Stimulated activated CD8-positive, alpha-beta memory T cell treated with anti-CD3 and anti-CD28 coated beads, Interleukin-4, amount 100 ng/mL, for 1 hour (primary cell): ENCODE measurements at places on chromosomes 7 and 10.

- DNase-seq = no peak
These were observed 73.4 kb downstream of the SORCS1 start for GRCh38 chr10:107091126-107091525.

GRCh38 chr10:133526957-133527588 is at the start of gene CYP2E1:
TSS of gene CYP2E1 (plus strand) at chr10:133527363. CDS start at chr10:133527396, 33 bp downstream.
- DNase-seq = no peak

DNA sequence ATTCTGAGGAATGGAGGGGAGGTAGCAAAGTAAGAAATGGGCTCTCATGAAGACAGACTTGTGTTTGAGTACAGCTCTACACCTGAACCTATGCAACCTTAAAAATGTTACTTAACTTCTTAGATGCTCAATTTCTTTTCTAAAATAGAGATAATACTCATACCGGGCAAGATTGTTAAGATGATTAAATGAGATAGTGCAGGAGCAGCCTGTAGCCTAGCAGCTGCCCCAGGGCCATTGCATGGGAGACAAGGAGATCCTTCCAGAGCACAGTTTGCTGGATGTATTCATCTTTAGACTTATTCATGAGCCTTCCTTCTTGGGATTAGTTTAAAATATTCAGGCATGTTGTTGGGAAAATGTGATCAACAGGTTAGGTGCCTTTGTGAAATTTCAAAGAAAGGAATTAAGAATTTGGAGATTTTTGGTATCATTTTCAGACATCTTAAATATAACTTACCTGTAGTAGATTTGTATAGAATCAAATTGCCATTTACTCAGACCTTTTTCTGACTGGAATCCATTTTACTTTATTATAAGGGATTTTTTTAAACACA is 130.2 kb downstream of the KAT6B start:
- DNase-seq = no peak

DNA sequence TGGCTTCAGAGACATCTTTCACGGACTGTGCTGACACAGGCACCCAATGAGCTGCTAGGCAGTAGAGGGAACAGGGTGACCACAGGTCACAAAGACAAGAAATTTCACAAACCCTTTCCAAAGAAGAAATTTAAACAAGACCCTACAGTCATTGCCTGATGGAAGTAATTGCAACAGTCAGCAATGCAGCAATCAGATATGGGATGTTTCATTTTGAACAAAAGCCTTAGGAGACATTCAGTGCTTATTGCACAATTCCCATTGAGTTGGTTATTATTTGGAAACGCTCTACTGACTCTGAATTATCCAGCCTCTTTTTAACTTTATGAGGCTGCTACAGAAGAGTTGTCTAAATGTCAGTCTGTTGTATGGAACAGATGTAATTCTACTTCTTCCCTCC is 85.5 kb downstream of the ETV1 start:
- DNase-seq = no peak

DNA sequence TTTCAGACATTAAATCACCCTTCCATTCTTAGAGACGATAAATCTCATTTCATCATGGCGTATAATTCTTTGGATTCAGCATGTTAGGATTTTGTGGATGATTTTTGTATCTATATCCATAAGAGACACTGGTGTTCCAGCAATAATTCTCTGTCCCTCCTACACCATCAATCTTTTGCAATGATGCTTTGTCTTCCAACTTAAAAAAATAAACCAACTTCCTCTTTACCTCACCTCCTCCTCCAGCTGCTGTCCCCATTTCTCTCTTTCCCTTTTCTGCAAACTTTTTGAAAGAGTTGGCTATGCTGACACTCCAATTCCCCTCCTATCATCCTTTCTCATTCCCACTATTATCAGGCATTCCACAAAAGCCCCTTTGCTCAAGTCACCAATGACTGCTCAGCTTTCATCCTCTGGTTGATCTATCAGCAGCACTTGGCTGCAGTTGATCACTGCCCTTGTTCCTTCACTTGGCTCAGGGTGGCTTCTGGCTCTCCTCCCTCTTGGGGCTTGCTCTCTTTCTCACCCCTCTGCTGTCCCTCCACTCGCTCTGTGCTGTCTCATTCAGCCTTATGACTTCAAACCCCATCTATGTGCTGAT is 130.0 kb downstream of the ARHGAP22 start:
- DNase-seq = no peak

DNA sequence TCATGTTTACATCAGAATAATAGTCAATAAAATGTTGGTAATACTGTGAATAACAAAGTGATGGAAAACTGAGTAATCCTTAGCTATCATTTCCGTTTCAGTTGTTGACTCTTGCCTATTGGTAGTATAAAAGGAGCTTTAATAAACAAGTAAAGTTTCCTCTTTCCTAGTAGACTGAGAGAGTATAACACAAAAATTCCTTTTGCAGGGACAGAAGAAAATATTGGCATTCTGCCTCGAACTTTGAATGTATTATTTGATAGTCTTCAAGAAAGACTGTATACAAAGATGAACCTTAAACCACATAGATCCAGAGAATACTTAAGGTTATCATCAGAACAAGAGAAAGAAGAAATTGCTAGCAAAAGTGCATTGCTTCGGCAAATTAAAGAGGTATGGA is 9.4 kb downstream of the KIF20B start:
- no peak for DNase-seq

DNA sequence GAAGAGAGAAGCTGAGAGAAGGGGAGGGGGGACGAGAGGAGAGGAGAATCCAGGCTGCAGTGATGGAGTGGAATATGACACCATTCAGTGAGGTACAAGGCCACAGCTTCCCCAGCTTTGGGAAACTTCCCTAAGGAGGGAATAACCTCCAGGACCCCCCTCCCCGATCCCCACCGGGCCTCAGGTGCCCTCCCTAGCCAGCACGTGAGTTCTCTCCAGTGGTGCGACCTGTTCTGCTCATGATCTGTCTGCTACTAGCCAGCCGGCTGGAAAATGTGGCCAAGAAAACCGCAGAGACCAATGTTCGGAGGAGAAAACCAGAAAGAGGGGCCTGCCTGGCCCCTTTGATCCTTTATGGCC is 39.9 kb upstream of the AGK start:
- no peak for DNase-seq

DNA sequence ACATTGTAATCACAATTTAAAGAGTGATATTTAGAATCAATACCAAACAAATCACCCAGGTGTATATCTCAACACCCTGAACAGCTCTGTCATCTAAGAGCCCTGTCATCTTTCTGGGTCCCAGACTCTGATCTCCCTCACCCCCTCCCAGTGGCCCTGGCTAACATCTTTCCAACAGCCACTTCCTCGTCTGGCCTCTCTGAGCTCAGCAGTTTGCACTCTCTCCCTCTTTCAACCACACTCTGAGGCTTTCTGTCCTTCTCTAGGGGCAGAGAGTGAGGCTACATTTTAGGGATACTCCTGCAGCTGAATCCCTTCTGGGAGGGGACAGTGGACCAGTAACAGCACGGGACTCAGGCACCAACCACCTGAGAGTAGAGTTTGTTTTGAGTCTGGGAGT is 17.1 kb upstream of the PRRT4 start:
- DNase-seq = no peak

DNA sequence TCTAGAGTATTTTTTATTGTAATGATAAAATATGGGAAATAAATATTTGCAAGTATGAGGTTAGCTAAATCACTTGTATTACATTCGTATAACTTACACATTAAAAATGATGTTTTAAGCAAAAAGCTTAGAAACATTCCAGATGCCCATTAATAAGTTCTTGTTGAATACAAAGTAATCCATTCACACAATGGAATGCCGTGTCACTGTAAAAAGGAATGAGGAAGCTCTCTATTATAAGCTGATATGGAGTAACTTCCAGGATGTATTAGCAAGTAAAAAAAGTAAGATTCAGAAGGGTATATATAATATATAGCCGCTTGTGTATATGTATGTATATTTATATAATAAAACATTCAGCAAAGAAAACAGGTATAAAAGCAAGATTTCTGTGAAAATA is 412.8 kb upstream of the MTPN start:
- DNase-seq = no peak

- DNase-seq = no peak
These were observed 683.2 kb downstream of the LRMDA start for GRCh38 chr10:76114581-76115001.

GRCh38 chr7:38796626-38797501 is 112.1 kb downstream of the VPS41 start:
- DNase-seq = no peak

DNA sequence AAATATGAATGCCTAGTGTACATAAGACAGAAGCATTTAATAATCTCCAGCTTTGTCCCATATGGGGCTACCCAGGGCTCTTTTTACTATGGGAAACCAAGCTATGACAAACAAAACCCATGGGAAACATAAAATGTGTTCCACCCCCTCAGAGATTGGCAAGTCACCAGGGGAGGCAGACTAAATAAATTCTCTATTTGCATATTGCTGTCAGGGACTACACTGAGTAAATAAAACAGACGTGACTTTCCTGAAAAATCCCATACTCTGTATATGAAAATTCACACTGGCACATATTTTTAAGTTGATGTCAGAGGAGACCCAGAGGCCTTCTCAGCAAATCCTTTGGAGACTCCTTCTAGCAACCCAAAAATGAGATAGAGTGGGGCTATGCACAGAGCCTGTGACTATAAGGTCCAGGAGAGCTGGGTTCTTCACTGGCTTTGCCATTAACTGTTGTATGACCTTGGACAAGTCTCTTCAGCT is 44.0 kb upstream of the HPSE2 start:
- DNase-seq = no peak

GRCh38 chr10:112687647-112688046 is 240.6 kb downstream of the VTI1A start:
- DNase-seq = no peak

DNA sequence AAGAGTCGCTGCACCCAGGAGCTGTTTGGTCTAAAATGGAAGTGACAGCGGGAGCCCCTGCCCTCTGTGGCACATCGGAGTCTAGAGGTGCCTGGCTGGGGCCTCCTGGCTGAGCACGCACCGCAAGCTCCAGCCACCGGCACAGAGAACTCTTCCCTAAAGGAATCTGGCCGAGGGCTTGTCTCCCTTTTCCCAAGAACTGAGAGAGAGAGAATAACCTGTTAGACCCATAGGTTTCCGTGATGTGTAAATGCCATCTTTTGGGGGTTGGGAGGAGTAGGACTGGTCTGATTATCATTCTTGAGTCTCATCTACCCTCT is 47.3 kb downstream of the PROSER2 start:
- no peak for DNase-seq

- DNase-seq = no peak
These were observed 66.9 kb upstream of the STRIP2 start for GRCh38 chr7:129367349-129367699.

- DNase-seq = no peak
These were observed 29.7 kb downstream of the RASGEF1A start for GRCh38 chr10:43237128-43237527.

- DNase-seq = no peak
These were observed 134.9 kb upstream of the SAMD8 start for GRCh38 chr10:74976565-74976964.

GRCh38 chr10:80373502-80373901 is 16.9 kb downstream of the DYDC2 start:
- no peak for DNase-seq
